ENCODE measurements at places on chromosomes 11 and 22.
A peak's percentile ranks its signal among the peaks of the same experiment; 100 is the strongest.

DNA sequence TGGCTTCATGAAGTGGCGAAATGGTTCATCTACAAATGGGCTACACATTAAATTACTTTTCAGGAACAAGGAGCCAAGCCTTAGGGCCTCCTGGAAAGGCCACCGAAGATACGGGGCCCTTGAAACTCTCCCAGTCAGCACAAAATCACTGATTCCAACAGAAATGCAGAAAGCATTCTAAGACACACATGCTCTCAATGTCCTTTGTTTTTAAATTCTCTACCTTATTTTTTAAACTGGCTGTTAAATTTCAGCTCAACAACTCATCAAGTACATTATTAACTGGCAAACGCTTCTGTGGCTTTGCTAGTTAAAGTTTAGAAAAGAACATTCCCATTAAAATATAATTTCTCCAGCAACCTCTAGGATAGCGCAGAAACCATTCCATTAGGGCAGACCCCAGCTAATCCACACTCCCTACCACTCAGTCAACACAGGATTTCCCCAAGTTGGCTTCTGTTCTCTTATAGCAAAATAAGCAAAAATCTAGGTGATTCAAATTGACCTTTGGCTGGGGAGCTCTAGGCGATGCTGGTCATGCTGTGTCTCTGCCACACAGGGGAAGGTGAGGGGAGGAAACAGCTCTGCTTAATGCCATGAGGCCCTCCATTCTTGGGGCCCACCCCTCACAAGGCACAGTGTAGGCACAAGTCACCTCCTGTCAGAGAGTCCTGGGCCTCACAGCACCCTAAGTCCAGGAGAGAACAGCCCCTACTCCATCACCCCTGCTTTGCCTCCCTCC, 47.1 kb downstream of the PLEKHA7 start:
- no peak for DNase-seq

DNA sequence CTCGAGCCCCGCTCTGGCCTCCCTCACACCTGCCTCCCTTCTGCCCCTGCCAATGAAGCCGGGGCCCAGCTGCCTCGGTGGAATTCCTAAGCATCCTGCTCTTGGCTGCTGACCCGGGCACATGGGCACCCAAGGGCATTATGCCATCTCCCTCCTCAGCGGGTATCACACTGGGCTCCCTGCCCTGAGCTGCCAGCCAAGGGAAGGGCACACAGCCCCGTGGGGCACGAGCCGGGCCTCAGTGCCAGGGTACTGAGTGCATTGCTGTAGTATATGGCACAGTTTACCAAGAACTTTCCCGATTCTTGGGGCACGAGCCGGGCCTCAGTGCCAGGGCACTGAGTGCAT, 43.8 kb upstream of the JAM3 start:
- DNase-seq, result no peak

DNA sequence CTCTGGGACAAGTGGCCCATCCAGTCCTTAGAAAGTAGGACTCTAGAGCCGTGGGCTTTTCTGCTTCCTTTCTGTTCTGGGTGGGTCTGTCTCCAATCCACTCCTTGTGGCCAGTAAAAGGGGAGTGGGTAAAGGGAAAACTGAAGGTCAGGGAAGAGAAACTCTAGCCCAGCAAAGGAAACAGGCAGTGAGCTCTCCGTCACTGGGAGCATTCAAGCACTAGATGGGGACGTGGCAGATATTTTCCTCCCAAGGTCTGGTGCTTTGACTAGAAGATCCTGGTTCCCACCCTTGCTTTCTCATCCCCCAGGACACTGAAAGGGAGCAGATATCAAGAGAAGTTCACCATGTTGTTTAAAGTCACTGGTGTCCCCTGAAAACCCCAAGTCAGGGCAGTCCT, 42.2 kb downstream of the MACROD1 start:
- no peak for DNase-seq

DNA sequence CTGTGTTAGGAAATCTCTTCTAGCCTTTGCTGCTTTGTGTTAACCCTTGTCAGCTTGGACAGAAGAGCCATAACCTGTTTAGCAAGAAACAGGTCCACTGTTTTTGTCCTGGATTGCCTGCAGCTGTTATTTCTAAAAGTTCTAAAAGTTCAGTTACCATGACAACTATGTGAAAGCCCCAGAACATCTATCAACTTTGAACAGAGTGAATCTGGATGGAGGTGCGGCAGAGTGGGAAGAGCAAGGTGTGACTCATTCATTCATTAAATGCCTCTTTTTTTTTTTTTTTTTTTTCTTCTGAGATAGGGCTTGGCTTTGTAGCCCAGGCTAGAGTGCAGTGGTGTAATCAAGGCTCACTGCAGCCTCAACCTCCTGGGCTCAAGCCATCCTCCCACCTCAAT, 50.5 kb downstream of the RBX1 start:
- no peak for DNase-seq

DNA sequence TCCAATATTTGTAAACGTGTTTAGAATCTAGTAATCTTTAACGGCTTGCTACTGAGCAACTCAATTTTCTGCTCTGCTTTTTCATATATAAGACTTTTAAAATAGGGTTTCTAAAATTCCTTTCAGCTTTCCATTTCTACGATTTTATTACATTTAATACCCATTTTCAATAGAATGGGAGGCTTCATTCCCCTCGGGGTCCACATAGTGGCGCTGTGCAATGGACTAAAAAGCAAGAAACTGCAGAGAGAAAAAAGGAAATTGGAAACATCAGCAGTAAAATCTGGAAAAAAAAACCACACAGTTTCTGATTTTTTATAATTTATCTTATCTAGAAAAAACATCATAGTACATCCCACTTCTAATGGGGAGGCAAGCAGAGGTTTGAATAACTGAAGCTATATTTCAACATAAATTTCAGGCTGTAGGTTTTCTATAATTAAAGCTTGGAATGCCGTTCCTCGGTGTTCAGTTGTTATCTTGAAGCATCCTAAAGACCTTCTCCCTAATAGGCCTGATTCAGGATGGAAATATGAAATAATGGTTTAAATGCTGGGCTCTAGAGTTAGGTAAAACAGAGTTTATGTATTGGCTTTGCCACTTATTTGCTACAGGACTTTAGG, 18.7 kb upstream of the JHY start:
- no peak for DNase-seq

DNA sequence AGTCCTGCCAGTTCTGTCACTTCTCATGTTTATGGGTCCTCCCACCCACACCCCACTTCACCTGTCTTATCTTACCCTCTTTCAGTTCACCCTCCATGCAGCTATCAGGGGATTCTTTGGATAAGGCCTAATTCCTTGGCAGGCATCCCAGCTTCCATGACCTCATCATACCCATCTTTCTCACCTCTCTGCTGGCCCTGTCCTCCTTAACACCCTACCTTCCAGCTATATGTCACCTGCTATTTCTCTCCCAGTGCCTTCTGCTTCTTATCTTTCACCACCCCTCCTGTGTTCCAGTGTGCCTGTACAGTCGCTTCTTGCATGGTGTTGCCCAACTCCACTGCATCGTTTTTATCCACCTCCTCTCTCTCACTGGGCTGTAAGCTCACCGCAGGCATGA, 28.3 kb downstream of the SNU13 start:
- DNase-seq, result no peak

DNA sequence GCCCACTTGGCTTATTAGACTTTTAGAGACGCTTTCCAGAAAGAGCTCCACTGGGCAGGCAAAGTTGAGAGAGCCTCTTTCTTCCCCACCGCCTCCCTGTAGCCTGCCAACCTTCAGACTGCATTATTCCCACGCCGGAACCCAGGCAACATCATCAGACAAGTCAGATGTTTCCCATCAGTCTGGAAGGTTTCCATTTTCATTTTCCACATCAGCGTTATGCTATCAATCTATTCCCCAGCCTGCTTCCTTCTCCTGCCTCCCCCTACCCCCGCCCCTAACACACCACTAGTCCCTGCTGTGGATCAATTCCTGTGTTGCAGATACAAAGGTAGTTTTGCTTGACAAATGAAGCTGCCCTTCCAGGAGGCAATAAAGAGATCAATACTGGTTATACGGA, 184.8 kb downstream of the DSCAML1 start:
- DNase-seq, result no peak

- DNase-seq, result no peak
Observed at GRCh38 chr11:109304159-109304558, 117.8 kb upstream of the C11orf87 start.

- no peak for DNase-seq
Observed at GRCh38 chr22:40430991-40431390, 60.6 kb downstream of the SGSM3 start.

DNA sequence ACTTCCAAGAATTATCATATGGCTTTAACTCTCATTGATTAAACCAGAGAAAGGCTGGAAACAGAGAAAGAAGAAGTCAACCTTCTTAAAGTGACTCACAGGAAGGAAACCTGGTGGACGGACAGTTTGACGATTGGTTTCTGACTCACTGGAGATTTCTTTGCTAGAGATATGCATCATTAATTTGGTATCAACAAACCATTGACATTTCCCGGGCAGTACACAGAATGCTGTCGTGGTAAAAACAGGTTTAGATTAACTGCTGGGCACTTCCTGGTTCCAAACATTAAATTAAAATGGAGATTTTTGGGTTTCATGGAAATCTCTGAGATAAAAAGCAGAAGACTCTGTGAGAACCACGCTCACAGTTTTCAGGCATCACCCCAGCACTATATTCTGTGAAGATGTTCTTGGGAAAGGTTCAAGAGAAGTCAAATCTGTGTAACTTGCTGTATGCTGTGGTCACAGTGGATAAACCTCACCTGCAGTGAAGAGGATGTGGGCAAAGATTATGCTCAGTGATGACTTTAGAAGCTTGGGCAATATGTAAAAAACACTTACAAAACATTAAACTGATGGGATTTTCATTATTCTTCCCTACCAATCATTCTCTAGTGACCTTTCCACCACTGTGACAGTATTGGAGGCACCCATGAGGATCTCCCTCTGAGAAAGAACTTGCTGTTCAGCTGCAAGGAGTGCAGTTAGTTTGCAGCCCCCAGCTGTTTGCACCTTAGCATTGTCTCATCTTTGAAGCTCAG, 61.1 kb upstream of the CD44 start:
- DNase-seq, result peak; percentile 65

DNA sequence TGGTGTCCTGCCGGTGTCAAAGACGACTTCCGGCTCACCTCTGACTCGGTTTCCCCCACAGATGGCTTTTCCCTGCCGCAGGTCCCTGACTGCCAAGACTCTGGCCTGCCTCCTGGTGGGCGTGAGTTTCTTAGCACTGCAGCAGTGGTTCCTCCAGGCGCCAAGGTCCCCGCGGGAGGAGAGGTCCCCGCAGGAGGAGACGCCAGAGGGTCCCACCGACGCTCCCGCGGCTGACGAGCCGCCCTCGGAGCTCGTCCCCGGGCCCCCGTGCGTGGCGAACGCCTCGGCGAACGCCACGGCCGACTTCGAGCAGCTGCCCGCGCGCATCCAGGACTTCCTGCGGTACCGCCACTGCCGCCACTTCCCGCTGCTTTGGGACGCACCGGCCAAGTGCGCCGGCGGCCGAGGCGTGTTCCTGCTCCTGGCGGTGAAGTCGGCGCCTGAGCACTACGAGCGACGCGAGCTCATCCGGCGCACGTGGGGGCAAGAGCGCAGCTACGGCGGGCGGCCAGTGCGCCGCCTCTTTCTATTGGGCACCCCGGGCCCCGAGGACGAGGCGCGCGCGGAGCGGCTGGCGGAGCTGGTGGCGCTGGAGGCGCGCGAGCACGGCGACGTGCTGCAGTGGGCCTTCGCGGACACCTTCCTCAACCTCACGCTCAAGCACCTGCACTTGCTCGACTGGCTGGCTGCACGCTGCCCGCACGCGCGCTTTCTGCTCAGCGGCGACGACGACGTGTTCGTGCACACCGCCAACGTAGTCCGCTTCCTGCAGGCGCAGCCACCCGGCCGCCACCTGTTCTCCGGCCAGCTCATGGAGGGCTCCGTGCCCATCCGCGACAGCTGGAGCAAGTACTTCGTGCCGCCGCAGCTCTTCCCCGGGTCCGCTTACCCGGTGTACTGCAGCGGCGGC, 5.5 kb downstream of the B3GNT6 start:
- DNase-seq, result no peak

- no peak for DNase-seq
Observed at GRCh38 chr11:82782825-82783374, 49.2 kb upstream of the FAM181B start.

DNA sequence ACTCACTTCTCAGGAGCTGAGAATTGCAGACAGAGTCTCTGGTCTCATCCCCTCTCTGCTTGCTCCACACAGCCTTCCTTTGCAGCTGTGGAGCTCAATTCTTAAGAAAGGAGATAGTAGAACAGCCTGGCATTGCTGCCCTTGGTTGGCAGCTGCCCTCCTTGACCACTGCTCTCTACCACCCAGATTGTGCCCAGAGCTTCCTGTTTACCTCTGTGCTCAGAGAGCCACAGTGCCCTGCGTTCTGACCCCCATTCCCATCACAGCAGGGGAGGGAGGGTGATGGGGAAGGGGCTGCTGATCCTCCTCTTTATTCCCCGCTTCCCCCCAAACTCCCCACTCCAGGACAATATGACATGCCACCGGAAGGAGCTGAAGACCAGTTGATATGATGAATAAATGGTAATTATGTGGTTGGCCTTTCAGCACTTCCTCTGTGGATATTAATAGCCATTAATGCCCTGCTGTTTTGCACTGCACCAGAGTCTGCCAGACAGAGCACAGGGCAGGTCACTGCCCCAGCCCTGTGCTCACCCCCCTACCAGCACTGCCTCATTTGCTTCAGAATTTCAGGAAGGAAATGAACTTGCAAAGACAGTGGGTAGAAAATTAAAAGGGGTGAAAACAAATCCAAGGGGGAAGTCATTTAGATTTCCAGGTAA, 426.8 kb upstream of the CADM1 start:
- DNase-seq, result peak; percentile 30

DNA sequence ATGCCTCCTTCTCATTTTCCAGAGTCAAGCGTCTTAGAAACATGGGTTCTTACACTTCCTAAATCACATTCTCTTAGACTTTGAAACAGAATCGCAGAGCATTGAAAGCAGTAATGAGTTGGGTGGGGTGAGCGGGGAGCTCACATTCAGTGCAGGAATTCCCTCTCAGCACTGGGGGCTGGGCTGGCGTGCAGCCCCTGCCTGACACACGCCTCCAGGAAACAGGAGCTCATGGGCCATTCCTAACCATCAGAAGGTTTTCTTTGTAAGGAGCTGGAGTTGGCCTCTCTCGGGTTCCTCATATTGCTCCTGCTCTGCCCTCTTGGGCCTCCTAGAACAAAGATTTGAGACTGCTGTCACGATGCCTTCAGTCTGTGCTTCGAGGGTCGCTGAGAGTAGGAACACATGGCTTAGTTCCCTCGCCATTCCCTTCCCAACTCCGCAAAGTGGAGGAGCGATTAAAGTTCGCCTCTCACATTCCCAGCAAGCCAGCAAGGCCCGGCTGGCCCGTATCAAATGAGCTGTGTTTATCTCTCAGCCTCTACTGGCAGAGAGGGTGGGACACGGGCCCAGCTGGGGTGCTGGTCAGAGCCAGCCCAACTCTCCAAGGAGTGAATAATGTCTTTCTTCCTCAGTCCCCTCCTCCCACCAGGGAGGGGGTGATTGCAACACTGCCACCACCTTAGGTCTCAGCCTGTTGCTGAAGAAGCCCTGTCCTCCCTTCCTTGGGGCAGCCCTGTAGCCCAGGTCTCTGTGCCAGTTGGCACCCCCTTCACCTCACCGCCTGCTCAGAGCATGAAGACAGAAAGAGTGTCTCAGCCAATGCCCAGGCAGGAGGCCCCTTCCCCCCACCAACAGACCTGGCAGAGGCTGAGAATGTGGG, 10.4 kb downstream of the CHRDL2 start:
- DNase-seq, result no peak
